ENCODE measurements at places on chromosomes 5 and 9. TPM values are rescaled to one million over a fixed set of nuclear protein-coding genes. Genes with fewer than 3 reads are reported as not detected.
A peak's percentile ranks its signal among the peaks of the same experiment; 100 is the strongest.

TRIM36 gene
- 0.18 TPM for total RNA-seq

F2RL1 gene
- 9.4 TPM for total RNA-seq

TRIM41 gene
- 6.9 TPM for total RNA-seq

OGN gene
- total RNA-seq, result not detected

ZCCHC9 gene
- 24.6 TPM for total RNA-seq

PTPRD gene
- total RNA-seq, result 0.18 TPM

NSA2 gene
- total RNA-seq, result 25.6 TPM

- peak; percentile 53 for DNase-seq
Measured at GRCh38 chr9:123825342-123826060, 104.4 kb downstream of the DENND1A start.

DNA sequence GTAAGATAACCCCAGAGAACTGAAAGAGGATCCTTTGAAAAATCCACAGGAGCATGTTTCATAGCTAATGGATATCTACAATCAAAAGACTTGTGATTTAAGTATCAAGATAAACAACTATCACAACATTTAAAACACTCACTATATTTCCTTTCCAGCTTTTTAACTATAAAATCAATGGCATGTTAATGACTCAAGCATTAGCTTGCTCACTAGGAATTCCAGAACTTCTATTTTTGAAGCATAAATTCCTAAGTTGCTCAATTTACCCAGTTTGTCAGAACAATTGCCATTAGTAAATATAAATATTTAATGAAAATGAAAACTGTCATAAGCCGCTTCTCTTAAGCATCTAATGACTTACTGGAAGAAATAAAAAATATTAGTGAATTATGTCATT lies 355.3 kb downstream of the PRELID2 start:
- peak; percentile 56 for DNase-seq

DNA sequence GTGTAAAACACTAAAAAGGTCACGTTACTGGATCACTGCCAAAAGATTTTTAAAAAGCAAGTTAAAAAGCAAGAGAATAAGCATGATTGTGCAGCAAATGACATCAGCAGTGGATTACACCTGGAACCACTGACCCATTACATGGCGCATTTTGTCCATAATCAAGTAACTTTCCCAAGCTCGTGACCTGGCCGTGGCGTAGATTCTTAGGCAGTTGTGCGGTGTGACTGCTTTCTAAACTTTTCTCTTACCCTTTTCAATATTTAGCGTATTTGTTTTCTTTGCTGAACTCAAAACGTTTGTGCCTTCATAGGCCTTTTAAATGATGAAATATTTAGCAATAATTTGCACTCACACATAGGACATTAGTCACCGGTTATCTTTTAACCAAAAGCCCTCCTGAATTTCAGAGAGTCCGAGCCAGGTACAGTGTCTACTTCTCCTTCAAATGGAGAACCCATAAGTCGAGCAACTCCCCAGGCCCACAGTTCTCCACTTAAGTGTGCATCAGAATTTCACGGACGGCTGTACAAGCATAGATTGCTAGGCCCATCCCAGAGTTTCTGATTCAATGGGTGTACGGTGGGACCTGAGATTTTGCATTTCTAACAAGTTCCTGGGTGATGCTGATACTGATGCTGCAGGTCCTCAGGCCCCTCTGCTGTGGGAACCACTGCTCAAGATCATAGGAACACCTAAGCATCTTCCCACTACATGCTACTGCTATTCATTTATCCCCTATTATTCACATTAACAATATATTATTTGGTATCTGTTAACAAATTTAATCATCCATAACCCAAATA lies 144.4 kb downstream of the GLIS3 start:
- no peak for DNase-seq

GRCh38 chr9:124611106-124611505 lies 103.9 kb upstream of the NR5A1 start:
- DNase-seq, result peak; percentile 21

DNA sequence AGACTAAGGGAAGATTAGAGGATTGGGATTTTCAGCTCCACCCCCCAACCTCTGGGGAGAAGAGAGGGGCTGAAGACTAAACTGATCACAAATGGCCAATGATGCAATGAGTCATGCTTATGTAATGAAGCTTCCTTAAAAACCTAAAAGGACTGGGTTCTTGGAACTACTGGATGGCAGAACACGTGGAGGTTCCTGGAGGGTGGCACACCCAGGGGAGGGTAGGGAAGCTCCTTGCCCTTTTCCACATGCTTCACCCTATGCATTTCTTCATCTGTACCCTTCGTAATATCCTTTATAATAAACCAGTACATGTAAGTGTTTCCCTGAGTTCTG lies 48.6 kb downstream of the ARHGEF28 start:
- no peak for DNase-seq

DNA sequence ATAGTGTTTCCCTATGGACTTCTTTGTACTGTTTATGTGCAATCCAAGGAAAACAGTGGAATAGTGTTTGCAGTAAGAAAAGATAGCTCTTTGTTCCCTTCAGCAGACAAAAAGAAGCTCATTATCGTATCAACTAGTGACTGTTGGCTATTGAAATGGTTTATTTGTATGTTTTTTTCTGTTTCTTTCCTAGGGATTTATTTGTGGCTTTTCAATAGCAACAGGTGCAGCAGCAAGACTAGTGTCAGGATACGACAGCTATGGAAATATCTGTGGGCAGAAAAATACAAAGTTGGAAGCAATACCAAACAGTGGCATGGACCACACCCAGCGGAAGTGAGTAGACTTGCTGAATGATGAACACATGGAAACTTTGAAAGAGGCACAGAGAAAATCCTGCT lies 65.1 kb downstream of the SLC44A1 start:
- no peak for DNase-seq

GRCh38 chr9:93673839-93674334 lies 97.5 kb downstream of the PHF2 start:
- no peak for DNase-seq

- no peak for DNase-seq
Measured at GRCh38 chr5:140356853-140357725, 2.9 kb upstream of the SLC4A9 start.

DNA sequence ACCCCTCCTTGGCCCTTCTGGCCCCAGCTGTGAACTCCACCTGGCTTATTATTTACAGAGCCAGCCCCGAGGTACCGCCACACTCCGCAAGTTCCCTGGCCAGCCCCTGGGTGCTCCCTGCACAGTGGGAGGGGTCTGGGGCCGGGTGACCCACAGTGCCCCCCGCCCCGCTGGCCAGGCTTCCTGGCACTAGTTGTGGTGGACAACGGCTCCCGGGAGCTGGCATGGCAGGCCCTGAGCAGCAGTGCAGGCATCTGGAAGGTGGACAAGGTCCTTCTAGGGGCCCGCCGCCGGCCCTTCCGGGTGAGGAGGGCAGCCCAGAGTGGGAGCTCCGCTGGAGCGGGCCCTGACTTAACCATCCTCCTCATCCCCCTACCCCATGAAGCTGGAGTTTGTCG lies 3.9 kb downstream of the MAMDC4 start:
- DNase-seq, result no peak

GRCh38 chr5:143319437-143320227 lies 83.9 kb downstream of the NR3C1 start:
- DNase-seq, result no peak

- peak; percentile 28 for DNase-seq
Measured at GRCh38 chr9:90659650-90660364, 17.2 kb upstream of the DIRAS2 start.

- DNase-seq, result peak; percentile 29
Measured at GRCh38 chr9:13354733-13355132, 75.2 kb upstream of the MPDZ start.
